Activated naive CD4-positive, alpha-beta T cell treated with anti-CD3 and anti-CD28 coated beads for 36 hours (primary cell): ENCODE measurements at places on chromosomes 2 and 18.

DNA sequence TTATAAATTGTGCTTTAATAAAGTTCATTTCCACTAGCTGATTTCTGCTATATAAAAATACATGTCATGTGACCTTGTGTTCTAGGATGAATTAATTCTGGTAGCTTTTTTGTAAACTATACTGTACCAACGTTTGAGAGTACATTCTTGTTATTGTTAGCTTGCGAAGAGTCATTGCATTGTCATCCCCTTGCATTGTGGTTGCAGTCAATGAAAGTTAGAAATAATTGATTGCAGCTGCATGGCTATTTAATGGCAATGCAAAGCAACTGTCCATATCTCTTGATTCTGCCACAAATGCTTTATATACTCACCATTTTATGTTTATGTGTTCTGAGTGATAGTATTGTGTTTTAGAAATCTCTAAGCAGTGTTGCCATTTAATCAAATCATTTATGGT, 91.6 kb downstream of the ZNF407 start:
- H3K27me3 ChIP-seq: no peaks in the 10 kb centered on the region
- H3K36me3 ChIP-seq: peaks cover 19% of the 10 kb centered on the region
- H3K27ac ChIP-seq: no peak overlapping the region
- H3K4me3 ChIP-seq: no peak overlapping the region
- no peak for DNase-seq

- no peak overlapping the region for H3K4me3 ChIP-seq
- no peaks in the 10 kb centered on the region for H3K27me3 ChIP-seq
- peaks cover 80% of the 10 kb centered on the region for H3K4me1 ChIP-seq
- H3K36me3 ChIP-seq: no peaks in the 10 kb centered on the region
- no peak for DNase-seq
- peak overlapping the region; percentile 1 for H3K27ac ChIP-seq
These were observed 29.9 kb downstream of the PELI1 start for GRCh38 chr2:64114063-64114911.

DNA sequence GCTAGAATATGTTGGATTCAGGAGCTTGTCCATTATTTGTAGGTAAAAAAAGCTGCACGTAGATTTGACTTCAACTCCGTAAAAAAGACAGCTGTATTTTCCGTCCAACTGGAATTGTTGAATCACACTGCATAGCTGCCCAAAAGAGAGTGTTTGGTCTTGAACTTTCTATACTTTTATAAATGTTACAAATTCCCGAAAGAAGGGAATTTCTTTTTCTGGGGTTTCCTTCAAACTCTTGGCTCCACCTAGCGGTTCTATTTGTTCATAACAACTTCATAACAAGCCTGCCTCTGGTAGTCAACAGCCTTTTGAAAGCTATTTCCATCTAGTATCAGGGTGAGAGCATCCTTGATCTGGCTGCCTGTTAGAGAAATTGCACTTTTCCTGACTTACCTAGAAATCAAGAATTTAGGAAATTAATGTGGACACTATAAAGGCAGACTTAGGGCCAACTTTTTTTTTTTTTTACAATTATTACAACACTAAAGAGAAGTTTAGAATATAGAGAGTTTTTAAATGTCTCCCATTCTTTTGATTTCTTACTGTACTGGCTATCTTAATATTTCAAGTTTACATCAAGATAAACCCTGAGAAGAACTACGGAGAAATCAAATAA, 48.1 kb downstream of the TMEM185B start:
- H3K4me3 ChIP-seq: no peak overlapping the region
- no peaks in the 10 kb centered on the region for H3K36me3 ChIP-seq
- H3K27me3 ChIP-seq: no peaks in the 10 kb centered on the region
- H3K27ac ChIP-seq: peak overlapping the region; percentile 60
- peak; percentile 28 for DNase-seq

DNA sequence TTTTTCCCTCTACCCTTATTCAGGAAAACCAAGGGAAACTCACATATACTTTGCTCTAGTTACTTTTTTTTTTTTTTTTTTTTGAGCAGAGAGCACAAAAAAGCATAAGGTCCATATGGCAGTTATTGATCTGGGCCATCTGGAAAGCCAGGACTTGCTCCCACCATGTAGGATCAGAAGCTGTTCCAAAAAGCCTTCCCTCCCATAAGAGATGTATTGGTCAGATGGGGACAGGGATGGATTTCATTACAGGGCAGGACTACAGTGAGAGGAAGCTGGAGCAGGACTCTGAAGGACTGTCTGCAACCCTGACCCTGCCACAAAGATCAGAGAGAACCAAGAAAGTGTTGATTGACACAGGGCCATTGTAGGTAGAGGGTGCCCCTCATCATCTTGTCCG, 57.3 kb downstream of the NRP2 start:
- no peak overlapping the region for H3K4me3 ChIP-seq
- no peak for DNase-seq
- no peaks in the 10 kb centered on the region for H3K36me3 ChIP-seq

DNA sequence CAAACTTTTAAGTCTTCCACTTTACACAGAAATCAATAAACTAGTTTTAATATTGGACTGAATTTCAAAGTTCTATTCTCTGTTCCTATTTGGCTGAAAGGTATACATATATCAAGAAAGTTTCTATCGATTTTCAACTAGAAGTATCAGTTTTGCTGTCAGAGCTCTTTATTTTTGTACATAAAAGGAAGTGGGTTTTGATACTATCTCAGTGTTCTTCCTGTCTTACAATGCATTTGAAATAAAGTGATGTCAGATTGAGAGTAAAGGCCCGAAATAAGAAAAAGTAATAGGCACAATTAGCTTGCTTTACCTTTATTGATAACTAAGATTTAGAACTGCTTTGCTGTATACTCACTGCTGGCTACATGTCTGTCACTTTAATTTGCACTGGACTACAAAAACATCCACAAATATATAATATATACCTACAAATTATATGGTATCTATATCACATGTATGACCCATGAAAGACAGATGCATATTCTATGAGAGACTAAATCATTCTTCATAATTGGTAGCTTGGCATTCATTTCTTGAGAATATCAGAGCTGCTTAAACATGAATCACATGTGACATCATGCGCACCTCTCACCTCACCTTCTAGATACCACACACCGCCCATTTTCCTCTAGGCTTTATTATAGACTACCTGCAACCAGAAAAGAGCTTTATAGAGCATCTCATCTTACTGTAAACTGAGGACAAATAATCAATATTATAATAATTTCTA, 83.6 kb downstream of the ASXL2 start:
- peaks cover 45% of the 10 kb centered on the region for H3K36me3 ChIP-seq
- H3K4me1 ChIP-seq: peaks cover 85% of the 10 kb centered on the region

DNA sequence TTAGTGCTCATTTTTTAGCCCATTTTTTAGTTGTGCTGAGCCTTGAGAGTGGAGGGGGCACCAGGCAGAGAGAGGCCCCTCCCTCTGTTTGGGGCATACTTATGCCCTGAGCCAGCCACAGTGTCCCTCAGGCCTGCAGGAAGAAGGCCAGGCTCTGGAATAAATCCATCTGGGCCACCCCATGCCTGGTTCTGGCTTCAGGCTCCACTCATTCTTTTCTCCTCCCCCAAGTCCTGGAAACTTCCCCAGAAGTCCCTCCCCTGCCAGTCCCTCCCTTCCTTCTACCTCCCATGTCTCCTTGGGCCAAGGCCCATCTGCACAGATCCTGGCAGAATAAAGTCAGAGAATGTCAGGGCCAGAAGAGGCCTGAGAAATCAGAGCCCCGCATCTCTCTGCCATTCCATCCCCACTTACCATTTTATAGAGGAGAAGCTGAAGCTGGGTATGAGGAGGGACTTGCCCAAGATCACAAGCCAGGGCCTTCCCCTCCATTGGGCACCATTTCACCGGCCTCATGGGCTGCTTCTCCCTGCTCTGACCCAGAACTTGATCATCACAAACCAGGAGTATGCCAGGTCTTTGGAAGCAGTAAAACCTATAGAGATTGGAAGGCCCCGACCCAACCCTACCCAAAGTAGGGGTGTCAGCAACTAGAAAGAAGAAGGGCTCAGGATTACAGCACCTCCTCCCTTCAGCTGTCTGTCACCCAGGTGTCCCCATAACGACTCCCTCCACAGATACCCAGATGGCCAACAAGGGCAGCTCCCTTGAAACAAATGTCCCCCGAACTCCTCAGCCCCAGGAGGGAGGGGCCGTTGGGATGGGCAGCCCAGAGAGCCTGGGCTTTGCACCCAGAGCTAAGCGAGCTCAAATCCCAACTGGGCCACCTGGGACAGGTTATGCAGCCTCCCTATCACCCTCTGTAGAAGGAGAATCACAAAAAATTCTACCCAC, 108.4 kb downstream of the POLR1A start:
- no peak for DNase-seq
- H3K36me3 ChIP-seq: no peaks in the 10 kb centered on the region

GRCh38 chr2:118120401-118120780, 32.1 kb downstream of the INSIG2 start:
- H3K4me1 ChIP-seq: no peaks in the 10 kb centered on the region
- H3K36me3 ChIP-seq: no peaks in the 10 kb centered on the region
- H3K4me3 ChIP-seq: no peak overlapping the region
- no peak for DNase-seq
- no peak overlapping the region for H3K27ac ChIP-seq
- peaks cover 5% of the 10 kb centered on the region for H3K27me3 ChIP-seq
